ENCODE measurements at places on chromosomes 5 and 9.

DNA sequence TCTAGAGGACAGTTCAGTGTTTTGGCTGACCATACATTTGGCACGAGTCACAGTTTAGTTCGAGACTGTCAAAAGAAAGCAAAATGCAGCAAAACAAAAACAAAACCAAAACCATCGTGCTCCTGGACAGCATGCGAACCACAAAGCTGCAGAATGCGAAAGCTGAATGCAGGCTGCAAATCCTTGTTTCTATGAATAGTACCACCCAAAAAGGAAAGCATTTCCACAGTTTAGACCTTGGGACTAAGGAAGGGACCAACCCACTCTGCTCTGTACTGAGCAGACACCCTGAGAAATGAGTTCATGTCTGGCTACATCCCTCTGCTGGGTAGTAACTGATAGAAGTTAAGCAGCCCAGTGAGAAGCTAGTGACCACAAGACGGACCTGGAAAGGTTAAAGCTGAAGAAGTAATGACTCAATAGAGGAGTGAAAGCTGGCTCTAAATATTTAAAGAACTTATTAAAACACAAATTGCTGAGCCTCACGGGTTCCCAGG, 3.9 kb downstream of the GCNT4 start:
- no peak for DNase-seq

GRCh38 chr5:141050622-141051520, at the start of gene PCDHB1:
Gene PCDHB1, plus strand, starts transcription at chr5:141051374. Its CDS starts 97 bp downstream, at chr5:141051471.
- no peak for DNase-seq

DNA sequence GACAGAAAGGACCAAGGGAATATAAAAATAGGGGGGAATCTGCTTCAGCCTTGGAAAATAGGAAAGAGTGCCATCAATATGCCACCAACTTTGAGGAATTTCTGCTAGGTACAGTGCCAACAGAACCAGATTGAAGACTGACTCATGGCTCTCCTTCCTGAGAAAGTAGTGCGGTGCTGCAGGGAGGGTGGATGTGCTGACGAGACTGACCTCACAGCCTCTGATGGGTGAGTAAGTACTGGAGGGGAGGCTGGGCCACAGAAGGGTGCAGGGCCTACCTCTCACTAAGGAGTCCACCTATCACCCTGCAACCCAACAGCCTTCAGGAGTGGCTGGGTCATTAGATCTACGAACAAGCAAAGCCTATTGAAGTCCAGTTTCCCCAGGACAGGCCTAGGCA, 187.6 kb downstream of the GABBR2 start:
- no peak for DNase-seq

DNA sequence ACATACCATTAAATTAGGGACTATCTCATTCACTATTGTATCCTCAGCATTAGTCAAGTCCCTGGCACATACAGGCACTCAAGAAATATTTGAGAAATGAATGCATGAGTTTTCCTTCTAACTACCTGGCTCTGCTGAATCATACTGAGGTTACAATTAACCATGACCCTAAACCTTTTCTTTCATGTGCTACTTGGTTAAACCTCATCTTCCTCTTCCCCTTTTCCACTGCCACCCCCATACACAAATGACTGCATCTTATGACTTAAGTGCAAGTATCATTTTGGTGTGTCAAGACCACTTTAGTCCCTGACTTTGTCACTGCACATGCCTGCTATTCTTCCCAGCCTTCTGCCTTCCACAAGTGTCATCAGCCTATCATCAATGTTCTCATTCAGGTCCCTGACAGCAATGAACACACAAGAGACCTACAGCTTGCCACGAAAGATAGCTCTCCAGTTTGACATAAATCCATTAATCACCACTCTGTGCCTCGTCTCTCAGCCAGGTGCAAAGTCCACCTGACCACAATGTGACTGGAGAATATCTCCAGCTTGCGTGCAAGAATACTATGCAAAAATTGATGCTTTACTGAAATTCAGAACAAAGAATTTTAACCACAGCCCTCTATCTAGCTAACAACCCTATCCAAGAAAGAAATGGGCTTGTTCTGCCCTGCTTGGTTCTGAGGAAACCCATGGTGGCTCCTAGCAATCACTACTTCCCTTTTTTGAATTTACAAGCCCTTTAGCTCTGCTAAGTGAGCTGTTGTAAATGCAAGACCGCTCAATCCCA, 74.5 kb downstream of the MAPKAP1 start:
- no peak for DNase-seq

- peak; percentile 91 for DNase-seq
Observed at GRCh38 chr9:73219985-73220626, 68.4 kb downstream of the ANXA1 start.

DNA sequence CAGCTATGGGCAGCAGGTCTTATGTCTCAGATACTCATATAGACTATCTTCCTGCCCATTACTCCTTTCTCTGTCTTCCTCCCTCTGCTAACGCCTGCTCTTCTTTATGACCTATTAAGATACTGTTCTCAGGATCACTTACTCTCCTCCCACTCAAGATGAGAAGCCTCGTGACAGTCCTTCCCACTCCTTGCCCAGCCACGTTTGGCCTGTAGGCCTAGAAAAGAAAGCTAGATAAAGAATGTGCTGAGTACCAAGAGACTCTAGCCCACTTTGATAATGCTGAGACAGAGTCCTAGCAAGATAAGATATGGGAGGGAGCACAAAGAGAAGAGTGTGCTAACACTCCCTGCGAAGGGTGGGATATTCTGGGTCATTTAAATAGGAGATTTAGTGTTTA, 6.8 kb upstream of the DENND4C start:
- DNase-seq = no peak

DNA sequence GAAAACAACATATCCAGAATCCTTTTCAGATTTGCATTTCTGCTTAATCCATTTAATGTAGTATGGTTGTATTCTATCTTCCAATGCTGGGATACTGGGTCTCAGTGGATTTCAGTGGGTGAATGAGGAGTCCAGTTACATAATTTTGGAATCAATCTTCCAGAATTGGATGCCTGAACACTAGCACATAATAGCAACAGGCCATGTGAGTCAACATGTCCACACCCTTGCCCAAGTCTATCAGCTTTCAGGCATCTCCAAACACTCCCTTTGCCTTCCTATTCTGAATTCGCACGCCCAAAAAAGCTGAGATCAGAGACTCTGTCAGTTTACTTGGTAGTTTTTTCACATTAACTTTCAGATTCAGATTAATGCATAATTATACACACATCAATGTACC, 202.6 kb downstream of the TSSK1B start:
- no peak for DNase-seq

DNA sequence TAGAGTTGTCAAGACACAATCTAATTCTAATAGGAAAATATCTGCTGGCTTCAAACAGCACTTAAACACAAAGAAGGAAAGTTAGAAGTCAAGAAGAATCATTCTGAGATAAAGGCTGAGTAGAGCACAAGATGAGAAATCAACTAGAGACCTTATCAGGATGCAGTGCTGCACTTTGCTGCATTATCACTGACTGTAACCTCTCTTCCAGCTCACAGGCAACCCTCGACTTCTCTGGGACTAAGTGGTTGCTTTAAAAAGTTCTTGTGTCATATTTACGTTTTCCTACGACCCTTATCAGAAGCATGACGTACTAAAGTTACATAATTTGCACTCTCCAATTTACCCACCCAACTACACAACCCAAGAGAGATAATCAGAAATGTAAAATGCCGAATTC, 176.1 kb downstream of the MLLT3 start:
- DNase-seq = no peak

- peak; percentile 35 for DNase-seq
Observed at GRCh38 chr9:80501635-80502034, 929.9 kb downstream of the TLE4 start.

- DNase-seq = no peak
Observed at GRCh38 chr9:93085676-93086075, 10.3 kb upstream of the CARD19 start.

DNA sequence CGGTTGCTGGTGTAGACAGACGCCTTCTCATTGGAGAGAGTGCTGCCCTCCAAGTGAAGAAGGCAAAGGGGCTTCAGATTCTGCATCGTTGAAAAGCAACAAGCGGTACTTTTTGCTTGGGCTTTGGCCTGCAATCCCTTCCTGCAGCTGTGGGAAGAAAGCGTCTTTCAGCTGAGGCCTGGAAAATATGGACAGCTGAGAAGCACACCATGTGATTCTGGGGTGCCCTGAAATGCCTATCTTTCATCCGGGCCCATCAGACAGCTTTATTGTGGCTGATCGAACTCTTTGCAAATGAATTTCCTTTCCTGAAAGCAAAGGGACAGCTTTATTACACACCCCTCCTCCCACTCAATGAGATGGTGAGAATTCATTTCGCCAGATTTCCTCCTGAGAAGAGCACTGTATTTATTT, 74.0 kb downstream of the NSG2 start:
- no peak for DNase-seq

GRCh38 chr5:163489055-163489744, 16.2 kb upstream of the MAT2B start:
- no peak for DNase-seq

DNA sequence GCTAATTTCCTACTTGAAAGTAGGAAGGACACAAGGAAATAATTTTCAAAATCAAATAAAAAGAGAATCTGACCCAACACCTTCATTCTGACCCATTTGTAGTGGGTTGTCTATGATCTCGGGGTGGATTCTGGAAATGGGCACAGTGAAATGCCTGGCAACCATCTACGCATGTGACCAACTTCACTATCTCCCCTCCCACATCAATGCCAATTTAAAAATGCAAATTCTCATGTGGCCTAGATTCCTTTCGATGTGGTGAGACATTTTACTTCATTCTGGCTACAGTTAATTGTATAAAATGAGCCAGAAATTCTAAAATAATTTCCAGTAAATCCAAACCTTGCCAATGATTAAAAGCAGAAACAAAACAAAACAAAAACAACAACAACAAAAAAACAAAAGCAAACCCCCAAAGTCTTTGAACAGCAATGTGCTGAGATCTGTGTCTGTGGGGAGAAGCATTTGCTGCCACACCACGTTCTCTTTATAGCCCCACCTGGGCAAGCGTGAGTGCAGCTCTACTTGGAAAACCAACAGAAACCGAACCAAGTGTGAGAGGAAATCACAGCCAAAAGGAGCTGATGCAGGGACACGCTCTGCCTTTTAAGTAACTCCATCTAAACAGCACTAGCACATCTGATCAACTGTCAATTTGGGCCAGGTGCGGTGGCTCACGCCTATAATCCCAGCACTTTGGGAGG, 59.0 kb downstream of the USP20 start:
- no peak for DNase-seq

DNA sequence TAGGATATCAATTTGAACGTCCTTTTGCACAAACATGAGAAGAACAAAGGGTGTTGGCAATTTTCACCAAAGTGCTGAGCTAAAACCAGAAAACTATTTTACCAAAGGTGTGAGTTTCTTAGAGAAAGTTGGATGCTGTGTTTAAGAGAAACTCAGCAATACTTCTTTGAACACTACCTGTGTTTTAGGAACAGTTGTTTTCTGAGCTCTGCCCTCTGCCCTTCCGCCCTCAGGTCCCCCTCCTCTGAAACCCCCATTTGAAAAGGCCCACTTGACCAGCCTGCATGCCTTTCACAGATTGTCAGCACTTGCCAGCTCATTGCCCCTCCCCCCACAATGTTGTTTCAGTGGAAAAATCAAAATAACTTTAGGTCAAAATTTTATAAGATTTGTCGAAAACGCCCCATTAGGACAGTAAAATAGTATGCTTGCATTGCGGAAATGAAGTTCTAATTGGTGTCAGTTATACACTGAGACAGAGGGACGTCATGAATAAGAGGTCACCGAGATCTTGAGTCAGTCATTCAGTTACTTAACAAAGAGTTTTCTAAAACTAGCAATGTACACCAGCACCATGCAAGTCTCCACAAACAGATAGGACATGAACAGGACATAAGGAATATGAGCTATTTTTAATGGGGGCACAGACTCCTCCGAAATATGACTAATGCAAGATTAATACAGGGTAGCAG, 61.9 kb upstream of the IL7R start:
- DNase-seq = no peak

DNA sequence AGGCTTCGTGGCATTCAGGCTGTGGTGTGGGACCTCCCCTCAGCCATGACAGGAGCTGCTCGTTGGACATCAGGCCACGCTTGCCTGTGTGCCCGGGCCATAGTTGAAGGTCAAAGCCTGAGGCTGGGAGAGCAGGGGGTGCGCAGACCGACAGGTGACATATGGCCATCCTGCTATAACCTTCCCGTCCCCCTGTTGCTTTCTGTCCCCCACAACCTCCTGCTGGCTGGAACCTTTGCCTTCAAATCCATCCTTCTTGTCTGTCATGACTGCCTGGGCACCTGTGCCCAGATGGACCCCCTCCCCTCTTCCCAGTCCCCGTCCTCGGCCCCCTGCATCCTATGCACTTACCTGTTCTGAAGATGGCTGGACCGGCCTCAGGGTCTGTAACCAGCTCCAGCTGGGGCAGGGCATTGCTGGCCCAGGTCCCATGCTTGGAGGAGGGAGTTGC, 83.2 kb downstream of the WNK2 start:
- DNase-seq = no peak

DNA sequence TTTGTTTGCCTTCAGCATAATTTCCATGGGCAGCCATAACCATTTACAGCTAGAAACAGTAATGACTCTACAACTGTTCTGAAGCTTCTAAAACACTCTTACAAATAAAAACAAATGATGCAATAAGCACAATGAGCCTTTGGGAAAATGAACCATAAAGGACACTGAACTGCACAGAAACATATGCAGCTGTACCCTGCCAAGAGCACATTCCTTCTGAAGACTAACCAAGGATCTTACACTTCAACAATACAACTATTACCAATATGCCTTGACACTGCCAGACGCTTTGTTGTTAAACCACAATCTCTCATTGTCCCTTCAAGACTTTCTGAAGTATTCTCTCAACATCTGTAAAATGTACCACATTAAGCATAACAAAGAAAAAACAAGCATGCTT, 104.2 kb upstream of the HMHB1 start:
- DNase-seq = peak; percentile 57

- no peak for DNase-seq
Observed at GRCh38 chr5:169702693-169703481, 65.8 kb downstream of the DOCK2 start.

GRCh38 chr5:179153921-179154345, 93.8 kb downstream of the ZNF354C start:
- DNase-seq = no peak

DNA sequence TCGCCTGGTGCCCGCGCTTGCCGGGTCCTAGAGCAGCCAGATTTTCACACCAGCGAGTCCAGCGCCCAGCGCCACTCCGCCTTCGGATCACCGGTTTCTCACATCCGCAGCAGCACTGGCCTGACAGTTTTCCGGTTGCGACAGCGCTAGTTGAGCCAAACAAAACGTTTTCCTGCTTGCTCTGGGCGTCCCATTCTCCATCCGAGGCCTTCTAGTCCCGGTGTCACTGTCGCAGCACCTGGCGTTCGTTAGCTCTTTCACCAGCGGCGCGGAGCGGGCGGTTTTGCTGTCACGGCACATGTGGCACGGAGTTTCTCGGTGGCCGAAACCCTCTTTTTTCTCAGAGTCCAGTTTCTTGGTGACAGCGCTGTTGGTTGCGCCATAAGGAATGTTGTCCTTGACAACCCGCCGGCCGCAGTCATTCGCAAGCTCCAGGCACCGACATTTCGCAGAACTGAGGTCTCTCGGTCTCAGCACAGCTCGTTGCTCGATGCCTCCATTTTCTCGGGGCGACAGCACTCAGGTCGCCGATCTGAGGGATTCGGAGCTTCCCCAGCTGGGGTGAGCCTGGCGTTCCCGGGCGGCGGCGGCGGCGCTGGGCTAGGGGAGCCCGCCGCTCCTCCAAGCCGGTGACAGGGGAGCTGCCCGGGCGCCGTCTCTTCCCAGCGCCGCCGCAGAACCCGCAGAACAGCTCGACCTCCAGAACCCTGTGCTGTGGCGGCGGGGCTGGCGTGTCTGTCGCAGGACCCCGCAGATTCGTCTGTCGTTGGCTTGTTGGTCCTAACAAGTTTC, 47.8 kb downstream of the ANXA2R start:
- DNase-seq = no peak
